ENCODE measurements at places on chromosomes 16 and 17.

DNA sequence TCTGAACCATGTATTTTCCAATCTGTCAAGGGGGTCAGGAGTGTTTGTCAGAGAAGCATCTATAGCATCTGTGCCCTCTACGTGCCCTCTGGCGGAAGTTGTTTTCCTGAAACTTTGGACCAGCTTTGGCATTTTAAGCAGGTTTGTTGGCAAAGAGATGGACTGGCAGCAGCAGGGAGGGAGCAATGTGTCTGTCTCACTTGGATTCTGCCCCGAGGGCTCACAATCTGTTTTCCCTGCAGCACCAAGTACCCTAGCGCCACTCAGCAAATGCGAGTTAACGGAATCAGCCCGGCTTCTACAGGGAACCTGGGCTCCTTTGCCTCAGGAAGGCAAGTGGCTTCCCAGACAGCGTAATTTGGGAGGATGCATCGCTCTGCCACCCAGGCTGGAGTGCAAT, 17.4 kb downstream of the DUSP14 start:
- no peak for DNase-seq
- H3K36me3 ChIP-seq, result peaks cover 1% of the 10 kb centered on the region
- no peaks in the 10 kb centered on the region for H3K4me1 ChIP-seq
- H3K4me3 ChIP-seq, result no peak overlapping the region

DNA sequence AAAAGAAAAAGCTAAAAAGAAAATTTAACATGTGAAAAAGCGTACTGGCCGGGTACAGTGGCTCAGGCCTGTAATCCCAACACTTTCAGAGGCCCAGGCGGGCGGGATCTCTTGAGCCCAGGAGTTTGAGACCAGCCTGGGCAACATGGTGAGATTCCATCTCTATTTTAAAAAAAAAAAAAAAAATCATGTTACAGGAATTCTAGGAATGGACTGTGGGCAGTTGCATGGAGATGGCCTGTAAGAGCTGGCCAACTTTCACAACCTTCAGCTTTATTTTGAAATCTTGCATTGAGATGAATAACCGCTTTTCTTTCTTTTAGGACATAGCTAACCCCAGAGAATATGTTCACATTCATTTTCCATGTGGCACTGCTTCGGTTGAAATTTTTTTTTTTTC, 8.2 kb upstream of the CIAO3 start:
- DNase-seq, result peak; percentile 91
- H3K4me1 ChIP-seq, result peaks cover 11% of the 10 kb centered on the region
- H3K27me3 ChIP-seq, result peaks cover 5% of the 10 kb centered on the region
- H3K36me3 ChIP-seq, result no peaks in the 10 kb centered on the region
- H3K4me3 ChIP-seq, result no peak overlapping the region

DNA sequence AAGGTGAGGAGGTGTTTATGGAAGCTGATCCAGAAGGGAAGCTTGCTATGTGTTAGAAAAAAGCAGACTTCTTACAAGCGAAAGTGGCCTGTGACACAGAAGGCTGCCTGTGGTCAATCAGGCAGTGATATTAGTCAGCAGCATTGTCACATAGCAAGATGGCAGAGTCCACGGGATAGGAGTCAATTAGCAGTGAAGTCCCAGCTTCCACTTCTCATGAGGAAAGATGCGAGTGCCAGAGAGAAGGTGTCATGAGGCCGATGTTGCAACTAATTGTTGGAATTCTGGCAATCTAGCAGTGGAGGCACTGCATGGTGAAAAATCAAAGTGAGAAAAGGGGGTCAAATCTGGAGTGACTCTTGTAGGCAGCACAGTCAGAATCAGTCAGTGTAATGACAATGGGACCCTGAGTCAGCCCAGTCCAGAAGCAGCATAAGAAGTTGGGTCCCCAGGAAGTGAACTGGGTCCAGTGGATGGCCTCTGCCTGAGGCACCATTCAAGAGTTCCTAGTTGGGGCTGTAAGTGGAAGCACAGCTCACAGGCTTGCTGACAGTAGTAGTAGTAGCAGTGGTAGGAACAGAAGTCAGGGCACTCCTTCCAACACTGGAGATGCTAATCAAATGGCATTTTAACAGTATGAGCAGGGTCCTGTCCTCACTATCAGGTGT, 85.1 kb downstream of the TNFRSF13B start:
- no peak overlapping the region for H3K4me3 ChIP-seq
- peak; percentile 42 for DNase-seq
- H3K36me3 ChIP-seq, result no peaks in the 10 kb centered on the region

- H3K27me3 ChIP-seq, result no peaks in the 10 kb centered on the region
- H3K4me1 ChIP-seq, result peaks cover 40% of the 10 kb centered on the region
- no peaks in the 10 kb centered on the region for H3K36me3 ChIP-seq
Measured at GRCh38 chr16:15492091-15492740, 57.8 kb downstream of the BMERB1 start.

DNA sequence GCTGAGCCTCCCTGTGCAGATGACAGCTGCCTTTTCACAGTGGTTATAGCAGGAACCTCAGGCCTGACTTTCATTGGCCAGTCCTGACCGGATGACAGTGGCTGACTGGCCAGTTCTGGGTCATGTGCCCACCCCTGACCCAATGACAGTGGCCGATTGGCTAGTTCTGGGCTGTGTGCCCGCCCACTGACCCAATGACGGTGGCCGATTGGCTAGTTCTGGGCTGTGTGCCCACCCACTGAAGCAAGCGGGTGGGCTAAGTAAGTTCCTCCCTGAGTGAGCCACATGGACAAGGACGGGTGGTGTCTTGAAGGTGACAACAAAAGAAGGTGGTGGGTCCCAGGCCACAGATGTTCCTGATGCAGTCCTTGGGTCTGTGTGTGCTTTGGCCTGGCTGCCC, 9.5 kb downstream of the DEF8 start:
- no peak overlapping the region for H3K4me3 ChIP-seq
- DNase-seq, result peak; percentile 15
- no peaks in the 10 kb centered on the region for H3K27me3 ChIP-seq
- H3K4me1 ChIP-seq, result no peaks in the 10 kb centered on the region
- H3K36me3 ChIP-seq, result peaks cover 7% of the 10 kb centered on the region

- H3K27me3 ChIP-seq, result no peaks in the 10 kb centered on the region
- no peak for DNase-seq
- H3K36me3 ChIP-seq, result no peaks in the 10 kb centered on the region
- no peaks in the 10 kb centered on the region for H3K4me1 ChIP-seq
- H3K27ac ChIP-seq, result no peak overlapping the region
Measured at GRCh38 chr17:62847426-62847825, 39.3 kb upstream of the MARCHF10 start.

DNA sequence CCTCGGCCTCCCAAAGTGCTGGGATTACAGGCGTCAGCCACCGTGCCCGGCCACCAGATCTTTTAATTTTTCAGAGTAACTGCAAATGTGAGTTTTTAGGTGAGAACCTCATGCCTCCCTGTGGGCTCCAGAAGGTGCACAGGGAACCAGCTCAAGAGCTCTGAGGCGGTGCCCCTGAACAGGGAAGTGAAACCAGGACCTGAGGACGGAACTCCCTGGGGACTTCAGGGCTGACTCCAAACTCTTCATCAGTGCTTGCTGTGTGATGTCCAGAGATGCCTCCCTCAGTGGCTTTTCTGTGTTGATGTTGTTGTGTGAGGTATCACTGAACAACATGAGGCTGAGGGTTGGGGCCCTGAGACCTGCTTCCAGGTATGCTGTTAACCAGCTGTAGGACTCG, 23.8 kb downstream of the SLC12A3 start:
- no peaks in the 10 kb centered on the region for H3K36me3 ChIP-seq
- no peak overlapping the region for H3K4me3 ChIP-seq

DNA sequence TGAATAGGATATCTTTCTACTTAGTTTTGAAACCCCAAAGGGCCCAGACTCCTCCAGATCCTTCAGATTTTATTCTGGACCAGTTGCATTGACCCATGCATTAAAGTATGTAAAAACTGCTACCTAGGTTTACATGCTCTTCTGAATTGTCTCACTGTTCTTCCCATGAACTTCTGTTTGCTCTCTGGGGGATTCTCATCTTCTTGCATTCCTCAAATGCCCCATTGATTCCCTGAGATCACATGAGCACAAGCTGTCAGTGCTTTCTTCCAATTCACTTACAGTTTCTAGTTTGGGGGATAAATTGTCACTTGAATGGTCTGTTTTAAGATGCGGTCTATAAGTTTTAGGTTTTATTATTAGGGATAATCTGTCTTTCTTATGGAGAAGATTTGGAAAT, 188.9 kb upstream of the KIF2B start:
- H3K27me3 ChIP-seq, result no peaks in the 10 kb centered on the region
- H3K27ac ChIP-seq, result no peak overlapping the region
- DNase-seq, result no peak
- H3K4me3 ChIP-seq, result no peak overlapping the region

DNA sequence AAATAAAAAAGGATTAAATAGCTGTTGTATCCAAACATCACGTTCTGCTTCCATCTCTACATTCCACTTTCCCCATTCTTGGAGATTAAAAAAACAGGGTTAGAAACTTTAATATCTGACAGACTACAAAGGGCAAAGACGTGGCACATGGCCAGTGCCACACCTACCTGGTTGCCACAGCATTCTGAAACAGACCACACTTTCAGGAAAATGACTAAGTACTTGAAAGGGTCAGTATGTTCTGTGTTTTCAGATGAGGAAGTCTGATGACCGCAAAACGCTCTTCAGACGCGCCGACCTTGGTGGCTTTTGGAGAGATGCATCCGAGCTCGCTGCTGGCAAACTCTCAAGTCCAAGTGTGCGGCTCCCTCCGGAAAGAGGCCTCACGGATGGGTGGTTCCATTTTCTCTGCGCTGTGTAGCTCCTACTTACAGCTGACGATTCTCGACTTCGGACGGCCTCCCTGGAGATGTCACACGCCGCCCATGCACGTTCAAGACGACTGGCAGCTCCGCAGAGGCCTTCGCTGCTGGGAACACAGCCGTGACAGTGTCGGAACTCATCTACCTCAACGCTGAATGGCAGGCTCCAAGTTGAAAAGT, 15.5 kb downstream of the MAP1LC3B start:
- no peaks in the 10 kb centered on the region for H3K27me3 ChIP-seq

DNA sequence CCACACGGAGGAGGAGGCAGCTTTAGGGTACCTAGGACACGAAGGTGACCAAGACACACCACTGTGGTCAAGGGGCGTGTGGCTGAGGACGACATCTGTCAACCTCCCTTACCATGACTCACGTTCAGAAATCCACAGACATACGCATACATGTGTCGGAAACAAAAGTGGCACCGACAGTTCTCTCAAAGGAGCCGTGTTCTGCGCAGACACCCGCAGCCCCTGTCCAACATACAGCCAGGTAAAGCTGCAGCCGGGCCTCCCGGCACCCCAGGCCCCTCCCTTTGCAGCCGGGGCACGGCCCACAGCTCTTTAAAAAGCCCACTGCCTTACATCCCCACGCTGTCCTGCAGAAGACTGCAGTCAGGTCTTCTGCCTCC, 40.5 kb upstream of the KLHDC4 start:
- peaks cover 21% of the 10 kb centered on the region for H3K4me1 ChIP-seq
- H3K36me3 ChIP-seq, result no peaks in the 10 kb centered on the region
- 0 out of 2 replicates have a peak, but pooled peaks cover 5% of the 10 kb centered on the region for H3K27me3 ChIP-seq
- H3K27ac ChIP-seq, result peak overlapping the region; percentile 92

DNA sequence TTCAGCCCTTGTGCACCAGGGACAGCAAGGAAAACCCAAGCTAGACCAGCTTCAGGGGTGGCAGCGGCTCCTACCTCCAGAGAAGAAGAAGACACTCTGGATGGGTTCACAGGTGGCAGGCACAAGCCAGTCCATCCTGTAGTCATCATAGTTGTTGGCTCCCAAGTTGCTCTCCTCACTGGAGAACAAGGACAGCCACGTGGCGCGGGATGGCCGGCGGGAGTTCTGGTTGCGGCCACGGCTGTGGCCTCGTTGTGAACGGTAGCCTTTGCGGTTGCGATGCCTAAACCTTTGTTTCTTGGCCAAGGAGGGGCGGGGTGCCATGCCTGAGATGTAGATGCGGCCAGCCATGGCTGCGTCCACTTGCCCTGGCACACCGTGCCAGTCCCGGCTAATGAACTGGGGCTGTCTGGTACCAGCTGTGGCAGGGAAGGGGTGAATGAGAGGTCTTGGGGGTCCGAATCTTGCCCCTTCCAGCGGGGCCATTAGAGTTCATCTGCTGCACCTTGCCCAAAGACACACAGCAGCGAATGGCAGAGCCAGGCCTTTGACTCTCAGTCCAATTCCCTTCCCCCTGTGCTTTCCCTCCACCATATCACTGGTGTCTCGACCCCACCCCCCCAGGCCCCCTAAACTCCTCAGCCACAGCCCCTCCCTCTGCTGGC, 2.3 kb downstream of the VTN start:
- H3K36me3 ChIP-seq, result no peaks in the 10 kb centered on the region
- no peaks in the 10 kb centered on the region for H3K27me3 ChIP-seq
- peaks cover 6% of the 10 kb centered on the region for H3K4me1 ChIP-seq
- no peak for DNase-seq
- H3K27ac ChIP-seq, result no peak overlapping the region

DNA sequence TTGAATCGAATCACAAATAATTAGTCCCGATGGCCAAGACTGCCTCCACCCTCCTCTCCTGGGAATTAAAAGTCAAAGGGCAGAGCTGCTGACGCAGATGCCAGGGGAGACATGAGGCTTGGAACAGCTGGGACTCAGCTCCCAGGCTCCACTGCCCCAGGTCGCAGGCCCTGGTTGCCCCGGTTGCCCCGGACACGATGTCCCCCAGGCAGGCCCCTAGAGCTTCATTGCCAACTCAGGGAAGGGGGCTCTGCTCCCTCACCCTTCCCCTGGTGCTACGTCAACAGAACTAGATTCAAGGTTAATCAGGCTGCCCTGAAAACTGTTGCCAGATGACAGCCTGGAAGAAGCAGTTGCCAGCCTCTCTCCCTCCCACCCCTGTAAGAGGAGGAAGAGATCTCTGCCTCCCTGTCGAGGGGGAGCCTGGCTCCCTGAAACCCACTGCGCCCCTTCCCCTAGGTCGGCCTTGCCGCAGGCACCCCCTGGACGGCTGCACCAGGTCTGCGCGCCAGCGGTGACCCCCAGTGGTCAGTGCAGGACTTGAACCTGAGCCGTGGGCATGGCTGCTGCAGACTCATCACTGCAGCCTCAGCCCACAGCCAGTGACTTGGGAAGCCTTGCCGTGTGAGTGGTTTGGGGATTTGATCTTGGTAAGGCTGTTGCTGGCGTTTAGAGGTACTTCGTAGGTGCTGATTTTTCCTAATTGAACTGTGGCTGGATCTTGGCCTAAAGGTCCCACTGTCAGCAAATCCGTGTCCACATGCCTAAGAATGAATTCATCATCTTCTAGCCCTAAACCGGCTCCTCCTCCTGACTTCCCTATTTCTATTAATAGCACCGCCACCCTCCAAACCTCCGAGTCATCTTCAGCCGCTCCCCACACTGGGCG, 84.1 kb upstream of the TOB1 start:
- H3K4me1 ChIP-seq, result peaks cover 30% of the 10 kb centered on the region
- peak; percentile 98 for DNase-seq
- no peaks in the 10 kb centered on the region for H3K27me3 ChIP-seq
- H3K4me3 ChIP-seq, result peak overlapping the region; percentile 29
- no peaks in the 10 kb centered on the region for H3K36me3 ChIP-seq

Measured in GM23248 (cell line).